C1 segment of cervical spinal cord (tissue), 14 donors: ENCODE measurements at places on chromosomes 2 and 18.

DNA sequence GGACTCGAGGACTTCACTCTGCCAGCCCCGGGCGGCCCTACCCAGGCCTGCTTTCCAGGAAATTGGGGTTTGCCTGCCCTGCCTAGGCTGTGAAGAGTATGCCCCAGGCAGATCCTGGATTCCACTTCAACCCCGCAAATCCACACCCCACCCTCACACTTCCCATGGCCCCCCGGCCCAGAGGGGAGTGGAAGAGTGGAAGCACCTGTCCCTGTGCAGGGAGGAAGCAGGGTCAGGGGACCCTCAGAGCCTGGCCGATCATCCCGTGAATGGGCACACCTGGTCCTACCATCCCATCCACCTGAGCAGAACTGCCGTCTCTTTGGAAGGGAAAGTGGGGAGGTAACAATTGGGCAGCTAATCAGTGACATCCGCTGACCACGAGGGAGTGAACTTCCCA lies 245.2 kb downstream of the EIPR1 start:
- no peak for DNase-seq

GRCh38 chr2:178273787-178274360 lies 79.6 kb downstream of the OSBPL6 start:
- no peak for DNase-seq

GRCh38 chr2:100126201-100126600 lies 16.2 kb downstream of the AFF3 start:
- DNase-seq: no peak

GRCh38 chr2:58899692-58900091 lies 658.6 kb upstream of the FANCL start:
- DNase-seq: no peak

DNA sequence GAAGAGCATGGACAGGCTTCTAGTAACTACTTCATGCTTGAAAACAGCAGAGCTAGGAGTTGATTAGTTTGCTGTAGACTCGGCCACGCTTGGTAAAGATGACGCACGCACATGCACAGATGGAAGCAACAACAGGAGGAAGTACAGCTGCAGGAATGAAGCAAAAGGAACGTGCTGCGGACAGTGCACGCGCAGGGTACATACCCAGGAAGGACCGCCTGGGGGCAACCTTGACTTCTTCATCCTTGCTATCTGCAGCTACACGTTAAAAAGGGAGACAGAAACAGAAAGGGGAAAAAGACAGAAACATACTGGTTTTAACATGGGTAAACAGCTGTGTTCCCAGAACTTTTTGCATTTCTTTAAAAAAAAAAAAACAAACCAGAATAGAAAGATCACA lies 17.7 kb downstream of the SLC66A2 start:
- no peak for DNase-seq

DNA sequence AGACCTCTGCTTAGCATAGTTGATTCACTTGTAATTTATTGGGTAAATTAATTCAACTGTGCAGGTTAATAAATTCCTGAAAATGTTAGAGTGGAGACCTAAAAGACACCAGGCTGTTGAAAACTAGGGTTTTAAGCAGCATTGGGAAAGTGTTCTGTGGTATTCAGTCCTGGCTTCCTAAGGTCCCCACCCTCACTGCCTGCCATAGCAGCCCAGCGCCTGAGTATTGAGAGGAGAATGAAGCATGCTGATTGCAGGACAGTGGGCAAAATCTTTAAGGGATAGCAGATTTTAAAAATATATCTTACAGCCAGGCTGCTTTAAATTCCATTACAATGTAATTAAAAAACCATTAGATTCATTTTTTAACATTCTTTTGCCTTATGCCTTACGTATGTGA lies 20.6 kb downstream of the MEIS1 start:
- no peak for DNase-seq

DNA sequence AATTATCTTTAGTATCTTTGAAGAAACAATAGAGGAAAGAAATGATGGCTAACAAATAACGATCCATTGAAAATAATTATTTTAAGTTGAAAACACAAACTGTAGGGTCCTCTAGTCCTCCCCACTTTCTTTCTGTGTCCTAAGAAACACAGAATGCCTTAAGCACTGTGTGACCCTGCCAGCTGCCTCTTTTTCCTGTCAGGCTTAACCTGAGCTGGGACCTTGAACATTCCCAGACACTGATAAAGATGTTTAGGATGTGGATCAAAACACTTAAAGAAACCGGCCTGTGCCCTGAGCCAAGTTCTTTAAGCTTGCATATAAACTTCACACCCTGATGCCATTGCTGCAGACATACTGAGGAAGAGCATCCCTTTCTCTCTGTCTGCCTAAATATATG lies 755.4 kb upstream of the VRK2 start:
- DNase-seq: no peak

- DNase-seq: no peak
These were observed 120.0 kb upstream of the THSD7B start for GRCh38 chr2:136645236-136645828.

- DNase-seq: no peak
These were observed 188.2 kb downstream of the BCL2 start for GRCh38 chr18:63131106-63131958.

DNA sequence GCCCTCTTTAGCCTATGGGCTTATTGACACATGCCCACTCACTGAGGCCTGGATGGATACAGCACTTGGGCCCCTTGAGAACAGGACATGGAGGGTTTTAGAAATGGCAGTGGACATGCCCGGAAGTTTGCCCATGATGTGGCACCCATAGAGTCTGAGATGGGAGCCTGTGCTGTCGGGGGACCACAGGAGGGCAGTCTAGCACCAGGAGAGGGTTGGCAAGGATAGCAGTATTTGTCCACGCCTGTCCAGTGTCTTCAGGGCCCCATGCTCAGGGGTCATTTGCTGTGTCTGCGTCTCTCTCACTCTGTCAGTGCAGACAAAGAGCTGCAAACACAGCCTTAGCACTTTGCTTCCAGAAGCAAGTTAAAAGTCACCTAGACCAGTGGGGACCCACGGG lies 48.7 kb downstream of the IL1RL2 start:
- DNase-seq: no peak

- no peak for DNase-seq
These were observed 331.7 kb downstream of the GBX2 start for GRCh38 chr2:235836491-235836911.

GRCh38 chr2:24580561-24580960 lies 89.5 kb downstream of the NCOA1 start:
- no peak for DNase-seq

DNA sequence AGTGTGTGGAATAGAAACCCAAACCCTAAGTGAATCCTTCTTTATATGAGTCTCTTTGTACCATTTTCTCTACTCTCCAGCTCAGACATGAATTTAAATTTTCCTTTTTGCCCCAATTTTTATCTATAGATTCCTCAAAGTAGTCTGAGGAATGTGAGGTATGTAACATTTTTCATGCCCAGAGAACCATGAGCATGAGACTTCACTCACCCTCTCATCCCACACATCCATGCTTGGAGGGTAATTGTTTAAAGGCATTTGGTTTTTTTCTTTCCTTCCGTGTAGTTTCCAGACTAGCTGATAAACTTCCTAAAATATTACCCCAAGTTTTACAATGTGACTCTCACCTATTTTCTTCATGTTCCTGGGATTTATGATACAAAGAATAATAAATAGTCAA lies 2056.8 kb upstream of the CELF4 start:
- no peak for DNase-seq

GRCh38 chr2:23695214-23695889 lies 231.6 kb downstream of the ATAD2B start:
- no peak for DNase-seq

- DNase-seq: no peak
These were observed 170.6 kb downstream of the FIGN start for GRCh38 chr2:163565192-163565591.

DNA sequence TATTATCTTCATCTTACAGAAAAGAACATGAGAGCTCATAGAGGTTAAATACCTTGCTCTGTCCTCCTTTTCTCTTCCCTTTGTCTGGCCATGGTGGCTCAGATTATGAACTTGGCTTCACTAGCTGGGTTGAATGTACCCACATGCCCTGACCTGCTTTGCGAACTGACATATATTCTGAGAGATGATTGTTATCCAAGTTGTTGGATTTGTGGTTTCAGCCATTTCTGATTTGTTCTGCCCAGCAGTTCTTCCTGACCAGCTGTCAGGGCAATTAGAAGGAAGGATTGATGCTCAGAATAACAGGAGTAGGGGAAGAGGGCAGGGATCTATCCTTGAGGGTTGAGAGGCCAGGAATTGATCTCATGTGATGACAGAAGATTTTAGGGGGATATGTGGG lies 236.8 kb upstream of the FAM98A start:
- no peak for DNase-seq

DNA sequence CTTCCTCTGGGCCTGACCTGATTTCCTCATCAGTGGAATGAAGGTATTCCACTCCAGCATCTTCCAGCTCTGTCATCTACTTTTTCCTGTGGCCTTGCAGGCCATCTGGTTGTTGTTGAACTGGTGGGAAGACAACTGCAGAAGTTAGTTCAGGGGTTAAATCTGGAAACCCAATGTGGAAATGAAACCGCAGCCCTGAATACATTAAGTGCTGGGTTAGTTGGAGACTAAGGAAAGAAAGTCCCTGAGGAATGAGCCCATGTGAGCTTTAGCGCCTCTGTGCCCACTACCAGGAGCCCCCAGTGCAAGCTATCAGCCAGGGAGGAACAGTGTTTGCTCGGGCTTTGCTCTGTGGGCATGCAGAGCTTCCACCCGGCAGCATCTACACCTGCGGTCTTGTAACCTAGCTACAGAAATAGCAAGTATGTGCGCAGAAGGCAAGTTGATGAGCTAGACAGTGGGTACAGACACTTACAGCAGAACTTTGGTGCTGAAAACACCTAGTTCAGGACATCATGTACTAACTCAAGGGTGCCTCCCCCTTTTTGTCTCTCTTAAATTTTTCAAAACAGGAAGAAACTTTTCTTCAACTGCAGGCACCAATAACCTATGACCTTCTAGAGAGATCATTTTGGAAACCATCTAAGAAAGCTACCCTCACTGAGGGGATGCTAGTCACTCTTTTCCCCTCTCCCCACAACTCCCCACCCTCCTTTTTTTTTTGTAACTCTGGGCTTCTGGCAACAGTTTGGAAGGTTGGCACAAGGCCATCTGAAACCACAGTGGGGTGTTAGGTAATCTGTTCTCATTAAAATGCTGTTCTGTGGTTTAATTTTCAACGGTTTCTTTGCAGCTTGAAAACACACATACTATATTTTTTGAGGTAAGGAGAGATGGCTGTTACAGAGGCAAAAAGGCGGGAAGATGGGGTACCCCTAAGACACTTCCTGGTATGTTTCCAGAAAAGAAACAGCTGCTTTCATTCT lies 18.3 kb upstream of the CXCR4 start:
- no peak for DNase-seq

GRCh38 chr2:43460611-43461365 lies 135.1 kb downstream of the THADA start:
- DNase-seq: no peak

- DNase-seq: no peak
These were observed 7.9 kb downstream of the MFSD6 start for GRCh38 chr2:190415794-190416775.

- DNase-seq: peak; percentile 11
These were observed 104.0 kb downstream of the COBLL1 start for GRCh38 chr2:164737612-164738081.

DNA sequence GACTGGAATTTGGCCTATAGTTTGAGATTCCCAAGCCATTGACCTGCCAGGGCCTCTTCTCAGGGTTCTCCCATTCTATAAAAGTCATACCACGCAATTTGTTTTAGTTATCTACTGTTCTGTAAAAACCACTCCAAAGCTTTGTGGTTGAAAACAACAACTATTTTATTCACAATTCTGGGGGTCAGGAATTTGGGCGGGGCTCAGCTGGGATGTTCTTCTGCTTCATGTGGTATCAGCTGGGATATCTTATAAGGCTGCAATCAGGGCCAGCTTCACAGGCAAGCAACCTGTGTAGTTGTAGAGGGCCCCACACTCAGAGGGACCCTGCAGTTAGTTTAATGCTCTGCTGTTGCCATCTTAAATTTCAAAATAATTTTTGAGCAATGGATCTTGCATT lies 16.4 kb upstream of the NOTO start:
- DNase-seq: no peak

GRCh38 chr2:100588071-100588786 lies 25.4 kb downstream of the PDCL3 start:
- no peak for DNase-seq

DNA sequence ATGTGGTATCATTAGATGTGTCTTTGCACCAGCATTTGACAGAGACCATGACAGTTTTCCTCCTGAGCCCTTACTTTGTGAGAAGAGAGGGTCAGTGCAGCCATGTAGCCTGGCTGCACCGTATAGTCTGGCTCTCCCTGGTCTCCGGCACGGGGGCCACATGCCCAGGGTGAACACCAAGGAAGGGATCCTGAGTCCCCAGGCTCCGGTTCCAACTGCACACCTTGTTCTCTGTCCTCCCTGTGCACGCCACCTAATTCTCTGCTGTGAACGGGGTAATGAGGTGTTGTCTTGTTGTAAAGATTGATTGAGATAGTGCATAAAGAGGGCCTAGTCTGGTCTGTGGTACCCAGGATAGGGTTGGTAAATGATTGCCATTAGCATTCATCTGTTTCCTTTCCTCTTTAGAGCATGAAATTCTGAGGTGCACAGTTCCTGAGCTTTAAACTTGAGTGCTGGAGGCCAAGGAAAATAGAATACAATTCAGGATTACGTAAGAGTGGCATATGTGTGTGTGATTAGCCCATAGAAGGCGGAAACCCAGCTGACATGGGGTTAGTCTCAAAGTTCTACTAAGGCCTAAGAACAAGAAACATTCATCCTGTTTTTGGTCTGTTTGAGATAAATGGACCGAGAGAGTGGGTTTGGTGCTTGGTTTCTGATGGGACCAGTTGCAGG lies 55.5 kb downstream of the NCK2 start:
- DNase-seq: no peak
